ENCODE measurements at places on chromosomes 6 and 20.
A peak's percentile ranks its signal among the peaks of the same experiment; 100 is the strongest.

DNA sequence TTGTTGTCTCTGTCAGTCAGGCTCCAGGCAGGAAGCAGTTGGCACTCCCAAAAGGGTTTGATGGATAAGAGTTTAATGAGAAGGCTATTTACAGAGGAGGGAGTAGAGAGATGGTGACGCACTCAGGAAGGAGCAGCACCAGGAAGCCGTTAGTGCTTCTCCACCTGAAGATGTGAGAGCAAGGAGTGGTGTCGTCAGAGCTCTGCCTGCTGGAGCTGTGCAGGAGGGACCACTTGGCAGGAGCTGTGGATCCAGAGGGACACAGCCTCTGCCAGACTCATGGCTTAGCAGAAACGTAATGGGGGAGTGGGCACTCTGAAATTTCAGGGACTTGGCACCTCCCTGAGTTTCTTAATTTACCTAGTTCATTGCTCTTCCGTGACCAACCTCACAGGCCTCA is 16.8 kb downstream of the DAAM2 start:
- no peak for DNase-seq

GRCh38 chr6:130776287-130776925 is 50.8 kb upstream of the SMLR1 start:
- no peak for DNase-seq

DNA sequence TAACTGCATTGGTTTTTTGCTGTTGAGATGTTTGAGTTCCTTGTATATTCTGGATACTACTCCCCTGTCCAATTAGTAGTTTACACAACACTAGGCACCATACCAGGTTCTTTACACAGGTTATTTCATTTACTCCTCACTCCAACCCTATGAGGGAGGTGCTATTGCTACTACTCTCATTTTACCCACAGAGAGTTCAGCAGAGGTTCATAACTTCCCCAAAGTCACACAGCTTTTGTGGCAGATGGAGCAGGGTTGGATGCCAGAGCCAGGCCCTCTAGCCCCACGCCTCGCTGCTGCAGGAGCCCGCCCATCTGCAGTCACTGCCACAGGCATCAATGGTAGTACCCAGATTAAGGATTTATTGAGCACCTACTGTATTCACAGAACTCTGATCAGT is 61.7 kb upstream of the MAP3K4 start:
- no peak for DNase-seq

DNA sequence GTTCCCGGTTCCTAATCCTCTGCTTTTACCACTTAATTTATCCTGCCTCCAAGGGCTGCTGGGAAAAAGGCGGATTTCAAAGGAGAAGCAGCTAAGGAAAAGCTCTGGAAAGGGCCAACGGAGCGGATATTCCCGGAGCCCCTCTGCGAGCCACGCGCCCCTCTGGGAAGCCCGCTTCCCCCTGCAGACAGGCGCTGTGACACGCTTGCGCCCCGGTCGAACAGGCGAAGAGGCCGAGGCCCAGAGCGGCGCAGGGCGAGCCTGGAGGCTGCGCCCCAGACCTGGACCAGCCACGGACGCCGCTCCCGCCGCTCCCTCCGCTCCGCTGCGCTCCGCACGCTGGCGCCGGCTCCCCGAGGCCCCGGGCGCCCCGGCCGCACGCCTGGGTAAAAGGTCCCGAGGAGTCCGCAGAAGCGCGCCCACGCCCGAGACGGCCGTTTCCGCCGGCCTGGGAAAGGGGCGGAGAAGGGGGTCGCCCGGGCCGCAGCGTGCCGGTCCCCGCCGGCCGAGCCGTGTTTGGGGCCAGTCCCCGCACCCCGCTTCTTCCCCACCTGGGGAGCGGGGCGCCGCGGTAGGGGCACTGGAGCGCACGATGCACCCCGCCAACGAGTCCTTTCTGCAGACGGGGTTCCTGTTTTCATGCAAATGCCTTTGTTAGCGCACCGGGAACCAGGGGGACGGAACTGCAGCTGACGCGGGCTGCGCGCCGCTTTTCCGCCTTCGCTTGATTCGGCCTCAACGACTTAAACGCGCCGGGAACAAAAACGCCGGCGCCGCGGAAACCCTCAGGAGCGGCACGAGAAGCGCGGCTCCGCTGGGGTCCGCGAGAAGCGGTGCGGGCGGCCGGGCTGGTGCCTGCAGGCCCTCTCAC is 91.9 kb upstream of the SIRPA start:
- no peak for DNase-seq

DNA sequence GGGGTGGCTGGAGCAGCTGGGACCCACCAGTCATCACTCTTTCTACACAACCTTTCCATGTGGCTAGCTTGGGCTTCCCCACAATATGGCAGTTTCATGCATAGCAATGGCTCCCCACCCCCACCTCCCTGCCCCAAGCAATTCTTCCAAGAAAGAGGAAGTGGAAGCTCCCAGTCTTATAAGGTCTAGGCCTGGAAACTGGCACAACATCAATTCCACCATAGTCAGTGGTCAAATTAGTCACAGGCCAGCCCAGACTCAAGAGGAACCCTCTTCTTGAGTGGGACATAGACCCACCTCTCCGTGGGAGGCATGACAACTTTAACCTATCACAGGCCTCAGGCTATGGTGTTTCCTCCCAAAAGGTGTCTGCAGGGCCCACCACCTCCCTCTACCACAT is 17.7 kb downstream of the TGM6 start:
- no peak for DNase-seq

DNA sequence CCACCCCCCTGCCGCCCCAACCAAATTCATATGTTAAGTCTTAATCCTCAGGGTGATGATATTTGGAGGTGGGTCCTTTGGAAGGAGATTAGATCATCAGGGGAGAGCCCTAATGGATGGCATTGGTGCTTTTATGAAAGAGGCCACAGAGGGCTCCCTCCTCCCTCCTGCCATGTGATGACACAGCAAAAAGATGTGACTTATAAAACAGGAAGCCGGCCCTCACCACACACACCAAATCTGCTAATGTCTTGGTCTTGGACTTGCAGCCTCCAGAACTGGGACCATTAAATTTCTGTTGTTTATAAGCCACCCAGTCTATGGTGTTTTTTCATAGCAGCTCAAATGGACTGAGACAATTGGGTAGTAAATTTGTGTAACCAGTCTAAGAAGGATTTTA is 176.3 kb downstream of the ADGRG6 start:
- DNase-seq = no peak

DNA sequence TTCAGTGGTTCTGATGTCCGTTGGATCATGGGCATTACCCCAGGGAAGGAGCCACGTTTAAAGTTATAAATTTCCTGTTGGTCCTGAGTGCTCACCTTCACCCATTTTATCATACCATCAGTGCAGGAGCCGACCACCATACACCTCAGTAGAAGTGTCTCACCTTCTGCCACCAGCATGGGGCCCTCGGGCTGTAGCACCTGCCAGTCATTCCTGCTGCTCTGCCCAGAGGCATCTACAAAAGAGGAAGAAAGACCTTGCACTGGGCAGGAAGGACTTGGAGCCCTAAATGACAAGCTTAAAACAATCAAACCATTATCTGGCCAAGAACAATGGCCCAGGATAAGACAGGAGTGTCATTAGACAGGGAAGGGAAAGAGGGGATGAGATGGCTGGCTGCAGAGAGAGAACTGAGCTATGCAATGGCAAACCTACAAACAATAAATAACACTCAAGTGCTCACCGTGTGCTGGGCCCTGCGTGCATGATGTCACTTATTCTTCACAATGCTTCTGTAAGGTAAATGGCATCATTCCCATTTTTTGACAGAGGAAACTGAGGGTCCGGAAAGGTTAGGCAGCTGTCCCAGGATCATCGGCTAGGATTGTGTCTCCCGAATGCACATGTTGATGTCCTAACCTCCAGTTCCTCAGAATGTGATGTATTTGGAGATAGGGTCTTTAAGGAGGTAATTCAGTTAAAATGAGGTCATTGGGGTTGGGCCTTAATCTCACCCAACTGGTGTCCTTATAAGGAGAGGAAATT is 11.2 kb downstream of the SIRPB2 start:
- DNase-seq = no peak

GRCh38 chr20:7437311-7437710 is 502.9 kb downstream of the HAO1 start:
- no peak for DNase-seq

DNA sequence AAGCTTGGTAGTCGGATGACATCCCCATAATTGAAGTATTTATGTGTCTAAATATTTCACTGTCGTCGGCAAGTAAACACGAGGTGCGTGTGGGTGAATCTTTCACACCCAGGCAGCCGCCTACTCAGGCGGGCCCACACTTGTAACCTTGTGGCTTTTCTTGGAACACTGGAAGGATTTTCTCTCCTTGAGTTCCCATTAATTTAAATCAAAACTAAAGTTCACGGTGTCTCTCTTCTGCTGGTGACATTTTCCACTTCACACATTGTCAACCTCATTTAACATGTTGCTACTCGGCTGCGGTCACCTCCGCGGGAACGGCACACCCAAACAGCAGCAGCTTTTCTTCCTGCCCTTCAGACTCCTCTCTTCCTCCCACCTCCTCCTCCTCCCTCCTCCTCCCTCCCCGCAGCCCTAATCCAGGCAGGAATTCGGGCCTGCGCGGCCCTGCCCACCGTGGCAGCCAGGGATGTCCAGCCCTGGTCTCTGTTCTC is 336.6 kb downstream of the QKI start:
- no peak for DNase-seq

DNA sequence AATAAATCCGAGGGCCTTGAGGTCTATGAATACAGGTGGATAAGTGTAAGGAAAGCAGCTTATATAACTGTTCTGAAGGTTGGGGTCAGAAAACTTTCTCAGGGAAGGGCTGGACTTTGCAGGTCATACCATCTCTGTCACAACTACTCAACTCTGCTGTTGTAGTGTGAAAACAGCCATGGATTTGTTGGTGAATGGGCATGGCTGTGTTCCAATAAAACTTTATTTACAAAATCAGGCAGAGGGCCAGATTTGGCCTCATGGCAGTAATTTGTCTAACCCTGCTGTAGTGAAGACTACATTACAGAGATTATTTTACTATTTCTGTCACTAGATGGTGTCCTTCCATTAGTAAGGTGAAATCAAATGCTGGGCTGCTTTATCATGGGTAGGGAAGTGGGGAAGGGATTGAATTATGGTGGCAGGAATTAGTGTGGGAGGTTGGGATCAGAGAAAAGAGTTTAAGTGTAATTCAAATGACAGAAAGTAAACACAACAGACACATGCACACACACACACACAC is 409.6 kb upstream of the CHD6 start:
- DNase-seq = no peak

DNA sequence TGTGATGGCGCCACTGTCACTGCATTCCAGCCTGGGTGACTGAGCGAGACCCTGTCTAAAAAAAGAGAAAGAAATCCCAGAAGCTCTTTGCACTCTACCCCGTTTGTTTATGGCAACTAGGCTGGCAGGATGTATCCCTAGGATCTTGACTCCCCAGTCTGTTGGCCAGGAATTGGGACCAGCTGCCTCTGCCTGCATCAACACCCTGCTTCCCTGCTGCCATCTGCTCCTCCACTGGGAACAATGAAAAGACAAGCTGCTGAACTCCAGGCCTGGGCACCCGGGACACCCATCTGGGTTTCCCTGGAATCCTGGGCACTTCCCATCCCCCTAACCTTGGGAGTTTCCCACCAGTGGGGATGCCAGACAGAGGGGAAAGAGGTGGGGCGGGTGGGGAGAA is 64.9 kb downstream of the CPNE5 start:
- no peak for DNase-seq

- no peak for DNase-seq
These were observed 9.1 kb downstream of the KIZ start for GRCh38 chr20:21134883-21135493.

DNA sequence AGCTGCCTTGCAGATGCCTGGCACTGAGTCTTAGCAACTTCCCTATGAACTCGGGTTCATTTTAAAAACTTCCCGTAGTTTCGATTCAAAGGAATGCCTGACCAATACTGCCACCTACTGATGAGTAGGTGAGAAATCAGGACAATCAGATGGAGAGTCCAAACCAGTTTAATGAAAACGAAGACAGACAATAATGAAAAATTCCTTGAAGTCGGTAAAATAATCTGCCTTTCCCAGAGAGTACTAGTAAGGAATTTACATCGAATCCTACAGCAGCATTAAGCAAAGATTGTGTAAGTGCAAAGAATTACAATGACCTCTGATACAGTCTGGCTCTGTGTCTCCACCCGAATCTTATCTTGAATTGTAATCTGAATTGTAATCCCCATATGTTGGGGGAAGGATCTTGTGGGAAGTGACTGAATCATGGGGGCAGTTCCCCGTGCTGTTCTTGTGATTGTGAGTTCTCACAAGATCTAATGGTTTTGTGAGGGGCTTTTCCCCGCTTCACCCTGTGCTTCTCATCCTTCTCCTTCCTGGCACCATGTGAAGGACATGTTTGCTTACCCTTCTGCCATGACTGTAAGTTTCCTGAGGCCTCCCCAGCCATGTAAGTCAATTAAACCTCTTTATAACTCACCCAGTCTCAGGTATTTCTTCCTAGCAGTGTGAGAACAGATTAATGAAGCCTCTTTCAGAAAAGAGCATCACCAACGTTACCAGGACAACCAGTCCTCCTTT is 134.4 kb downstream of the ARHGAP18 start:
- DNase-seq = peak; percentile 20

- DNase-seq = peak; percentile 75
These were observed 38.3 kb downstream of the FAM120B start for GRCh38 chr6:170344631-170345576.

GRCh38 chr6:53119349-53119748 is 29.3 kb downstream of the GCM1 start:
- DNase-seq = no peak

GRCh38 chr6:155165029-155165710 is 98.6 kb upstream of the CLDN20 start:
- no peak for DNase-seq

- no peak for DNase-seq
These were observed 92.3 kb upstream of the HCRTR2 start for GRCh38 chr6:55082021-55082420.

- no peak for DNase-seq
These were observed 235.3 kb upstream of the NRSN1 start for GRCh38 chr6:23890543-23891227.

GRCh38 chr6:166956444-166957086 is at the start of gene RNASET2:
RNASET2 (minus strand) TSS chr6:166956550; CDS start chr6:166956182, 368 bp downstream.
- peak; percentile 55 for DNase-seq

GRCh38 chr6:139145661-139146060 is 10.8 kb downstream of the HECA start:
- no peak for DNase-seq

GRCh38 chr20:56859039-56859800 is 230.1 kb downstream of the TFAP2C start:
- no peak for DNase-seq

DNA sequence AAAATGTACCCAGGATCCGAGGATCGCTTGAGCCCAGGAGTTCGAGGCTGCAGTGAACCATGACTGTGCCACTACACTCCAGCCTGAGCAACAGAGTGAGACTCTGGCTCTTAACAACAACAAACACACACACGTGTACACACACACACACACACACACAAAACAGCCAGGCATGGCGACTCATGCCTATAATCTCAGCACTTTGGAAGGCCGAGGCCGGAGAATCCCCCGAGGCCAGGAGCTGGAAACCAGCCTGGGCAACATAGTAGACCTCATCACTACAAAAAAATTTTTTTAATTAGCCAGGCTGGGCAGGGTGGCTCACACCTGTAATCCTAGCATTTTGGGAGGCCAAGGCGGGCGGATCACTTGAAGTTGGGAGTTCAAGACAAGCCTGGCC is 23.3 kb upstream of the ARFGEF2 start:
- DNase-seq = no peak

- DNase-seq = no peak
These were observed 50.1 kb upstream of the DEK start for GRCh38 chr6:18314317-18314997.

GRCh38 chr20:11849976-11850670 is 67.6 kb upstream of the BTBD3 start:
- no peak for DNase-seq
